ENCODE measurements at places on chromosomes 5 and 9.

- no peak overlapping the region for H3K4me3 ChIP-seq
- no peak for DNase-seq
Observed at GRCh38 chr5:13994621-13995253, 50.2 kb upstream of the DNAH5 start.

- DNase-seq, result no peak
- no peak overlapping the region for H3K4me3 ChIP-seq
- peaks cover 6% of the 10 kb centered on the region for H3K4me1 ChIP-seq
Observed at GRCh38 chr5:140367256-140368013, 7.4 kb downstream of the SLC4A9 start.

DNA sequence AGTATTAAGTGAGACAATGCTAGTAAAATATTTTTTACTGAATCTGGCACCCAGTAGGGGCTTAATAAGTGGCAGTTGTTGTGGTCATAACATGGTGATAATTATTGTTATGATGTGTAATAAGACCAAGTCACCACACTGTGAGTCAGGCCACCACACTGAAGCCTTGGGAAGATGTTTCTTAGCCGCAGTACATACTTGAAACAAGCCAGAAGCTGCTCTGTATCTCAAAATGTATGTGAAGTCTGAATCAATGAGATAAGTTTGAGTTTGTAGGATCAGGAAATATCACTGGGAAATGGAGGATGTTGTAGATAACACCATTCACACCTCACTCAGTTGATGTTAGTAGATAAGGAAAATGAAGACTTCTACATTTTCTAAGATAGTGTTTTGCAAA, 51.3 kb upstream of the PTPN3 start:
- H3K27ac ChIP-seq, result no peak overlapping the region
- H3K36me3 ChIP-seq, result no peaks in the 10 kb centered on the region
- no peaks in the 10 kb centered on the region for H3K4me1 ChIP-seq
- no peak overlapping the region for H3K4me3 ChIP-seq

GRCh38 chr5:147305147-147305546, 70.3 kb downstream of the STK32A start:
- no peak overlapping the region for H3K27ac ChIP-seq
- H3K36me3 ChIP-seq, result no peaks in the 10 kb centered on the region
- DNase-seq, result no peak
- H3K27me3 ChIP-seq, result no peaks in the 10 kb centered on the region
- H3K4me1 ChIP-seq, result no peaks in the 10 kb centered on the region
- no peak overlapping the region for H3K4me3 ChIP-seq

DNA sequence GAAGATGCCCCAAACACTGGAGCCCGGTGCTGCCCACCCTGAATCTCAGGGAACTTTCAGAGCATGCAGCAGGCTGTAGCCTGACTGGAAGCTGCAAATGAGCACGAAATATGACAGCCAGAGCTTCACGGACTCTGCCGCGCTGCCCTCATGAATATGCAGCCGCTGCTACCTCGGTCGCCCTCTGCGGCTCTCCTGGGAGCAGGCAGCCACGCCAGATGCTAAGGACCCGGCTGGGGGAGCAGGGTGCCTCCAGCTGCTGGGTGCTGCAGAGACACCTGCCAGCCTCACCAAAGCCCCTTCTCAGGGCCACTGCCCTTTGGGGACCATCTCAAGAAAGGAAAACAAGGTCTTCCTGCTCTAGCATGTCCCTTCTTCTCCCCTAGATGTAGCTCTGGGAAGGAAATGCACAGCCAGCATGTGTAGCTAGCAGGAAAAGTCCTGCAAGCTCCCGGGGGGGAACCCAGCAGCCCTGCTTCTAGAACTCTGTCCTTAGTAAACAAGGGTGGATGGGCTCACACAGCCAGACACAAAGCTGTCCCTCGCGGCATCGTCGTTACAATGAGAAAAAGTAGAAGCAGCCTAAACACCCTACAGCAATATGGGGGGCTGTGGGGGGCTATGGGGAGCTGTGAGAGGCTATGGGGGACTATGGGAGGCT, 56.8 kb upstream of the OLFM1 start:
- H3K27ac ChIP-seq, result no peak overlapping the region
- no peaks in the 10 kb centered on the region for H3K36me3 ChIP-seq
- H3K27me3 ChIP-seq, result no peaks in the 10 kb centered on the region
- DNase-seq, result no peak
- H3K4me3 ChIP-seq, result no peak overlapping the region

- no peaks in the 10 kb centered on the region for H3K4me1 ChIP-seq
- no peak overlapping the region for H3K27ac ChIP-seq
- no peak for DNase-seq
- H3K4me3 ChIP-seq, result no peak overlapping the region
- H3K27me3 ChIP-seq, result peaks cover 13% of the 10 kb centered on the region
Observed at GRCh38 chr5:6399980-6400910, 21.9 kb upstream of the MED10 start.

- H3K27me3 ChIP-seq, result no peaks in the 10 kb centered on the region
- no peak for DNase-seq
- no peaks in the 10 kb centered on the region for H3K36me3 ChIP-seq
- H3K4me1 ChIP-seq, result no peaks in the 10 kb centered on the region
- no peak overlapping the region for H3K27ac ChIP-seq
Observed at GRCh38 chr9:102966999-102967398, 28.1 kb upstream of the CYLC2 start.

- no peak overlapping the region for H3K4me3 ChIP-seq
- DNase-seq, result no peak
- no peaks in the 10 kb centered on the region for H3K36me3 ChIP-seq
- H3K4me1 ChIP-seq, result no peaks in the 10 kb centered on the region
- no peak overlapping the region for H3K27ac ChIP-seq
Observed at GRCh38 chr9:1200847-1201251, 150.7 kb downstream of the DMRT2 start.

- no peak for DNase-seq
- H3K27ac ChIP-seq, result no peak overlapping the region
- H3K27me3 ChIP-seq, result no peaks in the 10 kb centered on the region
- peaks cover 2% of the 10 kb centered on the region for H3K36me3 ChIP-seq
Observed at GRCh38 chr5:172901788-172902496, 57.3 kb upstream of the RPL26L1 start.

GRCh38 chr5:150661086-150661485, at the start of gene MYOZ3:
MYOZ3 (plus strand) TSS chr5:150661251; CDS start chr5:150662942, 1,691 bp downstream.
- peak within 1 kb of the TSS; percentile 54 for H3K27ac ChIP-seq
- peaks cover 17% of the 10 kb centered on the region for H3K27me3 ChIP-seq
- H3K4me3 ChIP-seq, result no peak within 1 kb of the TSS
- DNase-seq, result no peak
- H3K36me3 ChIP-seq, result no peaks in the 10 kb centered on the region

GRCh38 chr9:129826344-129826743, 2.4 kb upstream of the TOR1A start:
- no peak overlapping the region for H3K27ac ChIP-seq
- no peaks in the 10 kb centered on the region for H3K27me3 ChIP-seq
- H3K4me1 ChIP-seq, result peaks cover 14% of the 10 kb centered on the region
- H3K36me3 ChIP-seq, result peaks cover 12% of the 10 kb centered on the region

DNA sequence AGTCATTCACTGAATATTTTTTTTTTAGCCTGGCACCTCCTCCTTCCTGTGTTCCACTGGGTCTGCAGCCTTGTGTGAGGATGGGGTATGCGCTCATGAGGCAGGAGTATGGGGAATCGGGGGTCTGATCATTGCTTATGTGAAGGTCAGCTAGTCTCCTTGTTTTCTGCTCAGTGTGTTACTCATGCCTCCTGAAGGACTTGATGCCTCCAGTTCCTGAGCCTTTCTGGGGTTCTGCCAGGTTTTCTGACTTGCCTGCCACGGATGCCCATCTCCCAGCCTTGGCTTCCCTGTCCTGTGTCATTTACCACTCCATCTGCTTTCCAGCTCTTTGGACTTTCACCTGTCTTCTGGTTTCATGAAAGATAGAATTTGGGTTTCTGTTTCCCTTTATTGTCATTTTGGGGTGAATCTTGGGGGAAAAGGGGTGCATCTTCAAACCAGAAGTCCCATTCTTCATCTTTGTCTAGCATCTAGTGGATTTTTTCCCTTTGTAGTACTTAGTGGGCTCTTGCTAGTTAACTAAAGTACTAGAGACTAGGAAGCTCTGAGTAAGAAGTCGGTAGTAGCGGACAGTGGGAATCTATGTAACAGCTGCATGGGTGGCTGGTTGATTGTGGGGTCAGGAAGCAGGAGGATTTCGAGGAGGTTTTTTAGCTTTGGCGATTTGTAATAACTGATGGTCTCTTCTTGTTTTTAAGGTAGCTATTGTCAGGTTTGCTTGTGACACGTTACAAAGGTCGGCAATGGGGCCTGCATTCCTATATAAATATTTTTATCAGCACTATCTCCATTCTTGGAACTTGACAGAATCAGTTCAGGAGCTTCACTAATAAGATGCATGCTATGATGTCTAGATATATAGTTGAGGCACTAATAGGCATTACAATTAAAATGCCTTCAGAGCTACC, 8.2 kb downstream of the OTULIN start:
- peak overlapping the region; percentile 47 for H3K27ac ChIP-seq
- DNase-seq, result no peak
- no peaks in the 10 kb centered on the region for H3K27me3 ChIP-seq

DNA sequence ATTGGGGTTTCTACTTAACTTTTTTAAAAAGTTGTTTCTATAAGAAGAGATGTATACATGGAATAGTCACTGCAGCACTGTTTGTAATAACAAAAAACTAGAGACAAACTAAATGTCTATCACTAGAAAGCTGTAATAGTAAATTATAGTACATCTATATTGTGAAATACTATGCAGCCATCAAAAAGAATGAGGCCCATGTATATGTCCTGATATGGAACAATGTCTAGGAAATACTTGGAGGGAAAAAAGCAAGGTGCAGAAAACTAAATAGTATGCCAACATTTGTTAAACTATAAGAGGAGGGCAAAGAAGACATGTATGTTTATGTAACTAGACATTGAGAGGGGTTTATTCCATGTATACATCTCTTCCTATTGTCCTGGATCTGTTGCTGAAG, 2.9 kb upstream of the RAB14 start:
- H3K36me3 ChIP-seq, result peaks cover 13% of the 10 kb centered on the region
- H3K4me1 ChIP-seq, result peaks cover 41% of the 10 kb centered on the region
- H3K4me3 ChIP-seq, result no peak overlapping the region
- H3K27ac ChIP-seq, result no peak overlapping the region
- H3K27me3 ChIP-seq, result no peaks in the 10 kb centered on the region

DNA sequence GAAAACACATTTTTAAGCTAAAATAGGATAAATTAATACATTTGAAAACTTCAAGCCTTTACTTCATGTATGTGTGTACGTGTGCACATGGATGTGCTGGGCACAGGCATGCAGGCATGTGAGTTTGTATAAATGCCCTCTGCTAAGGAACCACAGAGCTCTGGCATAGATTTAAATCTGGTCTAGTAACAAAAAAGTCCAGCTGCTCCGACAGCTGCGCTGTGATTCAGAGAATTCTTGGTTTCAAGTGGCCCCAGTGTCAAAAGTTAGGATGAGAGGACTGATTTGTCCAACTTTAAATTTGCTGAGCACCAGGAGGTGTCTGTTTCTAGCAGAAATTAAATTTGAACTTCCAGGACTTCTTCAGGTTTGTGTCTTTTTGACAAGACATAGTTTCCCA, 203.7 kb upstream of the TUT7 start:
- H3K27ac ChIP-seq, result no peak overlapping the region
- H3K36me3 ChIP-seq, result no peaks in the 10 kb centered on the region
- DNase-seq, result no peak
- H3K4me1 ChIP-seq, result no peaks in the 10 kb centered on the region

DNA sequence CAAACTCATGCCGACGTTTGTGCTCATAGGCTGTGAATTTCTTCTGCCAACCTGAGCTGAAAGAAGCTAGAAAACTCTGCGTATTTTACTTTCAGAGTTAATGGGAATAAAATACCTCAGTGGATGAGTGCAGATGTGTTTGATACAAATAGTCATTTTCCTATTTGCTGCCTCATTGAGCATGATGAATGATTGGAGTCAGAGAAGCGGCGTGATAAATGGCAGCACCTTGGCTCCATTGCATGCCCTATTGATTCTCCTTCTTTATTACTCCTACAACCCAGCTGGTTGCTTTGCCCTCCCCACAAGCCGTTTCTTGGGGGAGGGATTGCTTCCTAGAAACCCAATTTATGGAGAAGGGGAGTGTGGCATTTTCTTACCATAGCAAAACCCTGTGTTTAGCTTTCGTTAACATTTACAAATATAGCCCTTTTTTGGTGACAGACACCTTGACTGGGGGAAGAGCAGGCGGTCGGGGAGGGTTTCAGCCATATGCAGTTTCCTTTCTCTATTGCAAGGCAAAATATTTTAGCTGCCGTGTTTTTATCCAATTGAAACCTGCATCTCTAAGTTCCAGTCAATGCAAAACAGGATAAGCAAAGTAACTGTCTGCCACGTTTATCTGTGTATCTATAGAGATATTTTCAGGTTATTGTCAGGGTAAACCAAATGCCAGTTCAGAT, 93.1 kb upstream of the TBCA start:
- H3K4me3 ChIP-seq, result no peak overlapping the region
- no peak for DNase-seq
- no peaks in the 10 kb centered on the region for H3K36me3 ChIP-seq

GRCh38 chr5:169085212-169085611, 215.7 kb downstream of the SLIT3 start:
- no peaks in the 10 kb centered on the region for H3K4me1 ChIP-seq
- no peaks in the 10 kb centered on the region for H3K27me3 ChIP-seq
- H3K36me3 ChIP-seq, result no peaks in the 10 kb centered on the region
- no peak overlapping the region for H3K4me3 ChIP-seq
- DNase-seq, result no peak

DNA sequence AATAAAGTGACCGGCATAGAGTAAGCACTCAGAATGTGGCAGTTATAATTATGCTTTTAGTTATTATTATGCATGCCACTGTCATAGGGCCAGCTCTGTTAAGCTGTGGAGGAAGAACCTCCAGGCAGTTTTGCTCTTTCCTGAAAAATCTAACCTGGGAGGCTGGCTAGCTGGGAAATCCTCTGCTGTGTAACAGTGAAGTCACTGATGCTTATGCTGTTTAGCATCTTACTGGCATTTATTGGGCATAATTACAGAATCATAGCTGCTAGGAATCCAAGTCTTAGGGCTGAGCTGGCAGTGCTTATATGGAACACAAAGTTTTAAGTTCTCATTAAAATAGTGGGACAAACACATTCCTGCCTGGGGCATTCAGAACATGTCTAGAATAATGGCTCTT, 5.5 kb upstream of the GSN start:
- peaks cover 2% of the 10 kb centered on the region for H3K27me3 ChIP-seq
- no peak for DNase-seq
- H3K36me3 ChIP-seq, result no peaks in the 10 kb centered on the region
- no peak overlapping the region for H3K27ac ChIP-seq

DNA sequence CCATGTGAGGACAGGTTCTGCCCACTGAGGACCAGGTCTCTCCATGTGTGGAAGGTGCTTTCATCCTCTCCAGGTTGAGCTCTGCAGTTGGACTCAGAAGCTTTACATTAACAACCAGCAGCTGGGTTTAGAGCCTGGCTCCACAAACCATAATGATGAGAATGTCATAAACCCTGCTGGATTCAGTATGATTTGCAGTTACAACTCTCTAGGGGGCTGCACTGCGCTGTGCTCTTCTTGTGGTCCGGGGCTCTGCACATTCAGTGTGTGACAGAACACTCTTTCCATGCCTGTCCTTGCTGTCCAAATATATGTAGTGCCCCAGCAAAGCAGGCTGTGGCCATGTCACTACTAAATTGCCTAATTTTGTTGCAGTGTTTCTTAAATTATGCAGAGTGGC, 334.3 kb downstream of the ICE1 start:
- H3K4me3 ChIP-seq, result no peak overlapping the region
- H3K4me1 ChIP-seq, result no peaks in the 10 kb centered on the region
- H3K36me3 ChIP-seq, result no peaks in the 10 kb centered on the region
- DNase-seq, result no peak

- no peaks in the 10 kb centered on the region for H3K36me3 ChIP-seq
- H3K4me3 ChIP-seq, result peak overlapping the region; percentile 73
- peak; percentile 80 for DNase-seq
- H3K4me1 ChIP-seq, result peaks cover 3% of the 10 kb centered on the region
Observed at GRCh38 chr5:180313677-180314505, 22.0 kb upstream of the MAPK9 start.

All from activated naive CD8-positive, alpha-beta T cell treated with anti-CD3 and anti-CD28 coated beads, Interleukin-2, amount 10 ng/mL, durations not matched to agents 7 days and 5 days (primary cell).